ENCODE measurements at places on chromosomes 2 and 18.
A peak's percentile ranks its signal among the peaks of the same experiment; 100 is the strongest.

DNA sequence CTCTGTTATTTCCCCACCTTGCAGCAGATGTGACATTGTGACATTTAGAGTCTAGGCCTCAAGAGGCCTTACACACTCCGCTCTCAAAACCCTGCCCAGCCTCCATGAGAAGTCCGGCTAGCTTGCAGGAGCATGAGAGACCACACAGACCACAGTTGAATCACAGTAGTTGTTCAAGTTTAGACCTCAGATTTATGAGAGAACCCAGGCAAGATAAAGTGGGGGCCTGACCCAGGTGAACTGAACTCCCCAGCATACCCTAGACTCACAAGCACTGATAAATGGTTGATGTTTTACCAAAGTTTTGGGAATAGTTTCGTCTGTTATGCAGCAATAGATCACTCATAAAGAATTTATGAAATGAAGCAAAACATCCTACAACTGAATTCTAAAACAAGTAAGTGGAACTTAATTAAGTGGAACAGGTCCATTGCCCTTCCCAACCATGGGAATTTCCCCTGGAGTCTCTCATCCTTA lies 4.7 kb upstream of the STAT1 start:
- no peak for DNase-seq

GRCh38 chr2:220104871-220105351 lies 477.5 kb downstream of the SLC4A3 start:
- DNase-seq = no peak

DNA sequence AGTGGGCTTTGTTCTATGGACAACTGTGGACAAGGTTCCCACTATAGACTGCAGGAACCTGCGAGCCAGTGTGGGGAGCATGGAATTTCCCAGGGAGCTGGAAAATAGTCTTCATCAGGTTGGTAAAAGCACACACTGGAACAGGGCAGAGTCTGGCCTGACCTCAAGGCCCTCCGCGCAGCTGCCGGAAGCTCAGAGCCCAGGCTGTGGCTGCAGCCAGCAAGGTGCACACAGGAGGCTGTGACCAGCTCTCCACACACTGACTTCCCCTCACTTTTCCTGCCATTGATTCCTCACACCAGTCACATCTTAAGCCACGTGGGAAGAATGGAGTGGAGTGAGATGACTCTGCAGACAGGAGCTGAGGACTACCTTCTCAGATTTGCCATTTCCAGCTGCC lies 19.1 kb downstream of the MAL start:
- DNase-seq = no peak

- peak; percentile 79 for DNase-seq
These were observed 31.6 kb downstream of the RNF144A start for GRCh38 chr2:6948677-6949351.

DNA sequence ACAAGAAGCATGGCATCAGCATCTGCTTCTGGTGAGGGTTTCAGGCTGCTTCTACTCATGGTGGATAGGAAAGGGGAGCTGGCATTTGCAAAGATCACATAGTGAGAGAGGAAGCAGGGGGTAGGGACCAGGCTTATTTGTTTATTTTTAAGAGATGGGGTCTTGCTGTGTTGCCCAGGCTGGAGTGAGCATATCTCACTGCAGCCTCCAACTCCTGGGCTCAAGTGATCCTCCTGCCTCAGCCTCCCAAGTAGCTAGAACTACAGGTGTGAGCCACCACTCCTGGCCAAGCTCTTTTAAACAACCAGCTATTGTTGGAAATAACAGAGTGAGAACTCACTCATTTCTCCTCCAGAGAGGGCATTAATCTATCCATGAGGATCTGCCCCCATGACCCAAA lies 269.4 kb upstream of the FBXO11 start:
- DNase-seq = no peak

GRCh38 chr2:26493566-26493965 lies 15.6 kb upstream of the OTOF start:
- no peak for DNase-seq

GRCh38 chr2:95361216-95361980 lies 41.1 kb upstream of the FAHD2A start:
- DNase-seq = no peak

GRCh38 chr2:157438863-157439823 lies 4.7 kb downstream of the CYTIP start:
- no peak for DNase-seq

DNA sequence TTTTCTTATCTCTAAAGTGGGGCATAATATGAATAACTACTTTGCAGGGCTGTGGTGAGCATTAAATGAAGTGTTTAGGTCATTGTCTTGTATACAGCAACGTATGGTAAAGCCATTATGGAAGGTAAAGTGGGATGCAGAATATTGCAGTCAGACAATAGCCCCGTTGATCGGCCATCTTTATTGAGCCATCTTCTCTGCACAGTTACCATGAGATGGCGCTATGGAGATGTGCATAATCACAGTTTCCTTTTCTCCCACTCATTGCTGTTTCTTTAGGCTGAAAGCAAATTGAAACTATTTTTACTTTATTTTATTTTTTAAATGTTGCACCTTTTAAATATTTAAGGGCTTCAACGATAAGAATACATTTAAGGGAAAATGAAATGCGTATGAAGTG lies 108.9 kb downstream of the THSD7B start:
- no peak for DNase-seq

DNA sequence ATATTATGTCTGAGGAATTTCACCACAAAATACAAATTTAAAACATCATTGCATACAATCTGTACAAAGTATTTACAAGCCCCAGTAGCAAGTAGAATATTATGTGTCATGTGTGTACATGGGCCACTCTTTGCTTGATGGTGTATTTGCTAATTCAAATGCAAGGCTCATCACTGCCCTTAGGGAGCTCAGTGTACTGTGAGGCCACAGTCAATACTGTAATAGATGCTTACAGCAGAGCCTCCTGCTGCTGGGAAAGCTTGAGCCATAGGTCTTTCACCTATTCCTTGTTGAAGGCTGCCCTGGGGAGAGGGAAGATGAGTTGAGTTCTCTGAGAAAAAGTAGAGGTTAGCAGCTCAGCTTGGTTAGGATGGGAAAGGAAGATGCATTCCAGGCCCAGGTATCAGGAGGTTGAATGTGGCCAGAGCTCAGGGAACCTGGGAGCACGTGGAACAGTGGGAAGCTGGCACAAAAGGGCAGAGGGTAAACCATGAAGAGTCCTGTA lies 189.6 kb downstream of the LRP1B start:
- no peak for DNase-seq

DNA sequence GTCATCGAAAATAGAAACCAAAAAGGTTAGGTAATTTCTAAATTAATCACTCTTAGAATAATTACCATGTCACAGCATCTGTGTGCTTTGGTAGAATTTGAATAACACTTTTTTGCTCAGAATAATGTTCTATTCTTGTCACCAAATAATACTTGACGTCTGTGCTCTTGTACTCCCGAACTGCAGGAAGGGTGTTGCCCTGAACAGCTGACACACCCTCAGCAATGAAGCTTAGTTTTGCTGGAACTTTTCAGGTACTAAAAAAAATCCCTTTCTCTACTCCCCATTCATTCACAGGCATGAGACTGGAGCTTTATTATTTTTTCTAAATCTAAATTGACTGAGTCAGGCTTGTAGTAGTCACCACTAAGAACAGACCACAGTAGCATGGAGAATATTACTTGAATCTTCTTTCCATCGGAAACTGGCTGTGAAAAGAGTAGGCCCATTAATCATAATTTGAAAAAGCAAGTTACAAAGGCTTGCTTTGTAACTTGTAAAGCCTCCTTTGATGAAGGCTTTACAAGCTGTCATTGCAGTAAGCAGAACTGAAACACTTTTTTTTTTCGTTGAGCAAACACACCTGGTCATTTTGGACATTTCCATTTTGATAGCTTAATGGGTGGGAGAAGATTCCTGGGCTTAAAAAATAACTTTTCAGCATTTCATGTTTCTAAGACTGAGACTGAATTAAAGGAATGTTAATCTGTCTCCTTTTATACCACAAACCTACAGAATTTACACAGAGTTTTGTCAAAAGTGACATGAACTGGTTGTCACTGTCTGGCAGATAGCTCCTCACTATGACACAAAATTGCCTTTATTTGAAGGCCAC lies 70.3 kb upstream of the PELI1 start:
- DNase-seq = no peak

GRCh38 chr18:9941103-9941502 lies 27.3 kb downstream of the VAPA start:
- DNase-seq = no peak
